Stimulated activated CD8-positive, alpha-beta memory T cell treated with anti-CD3 and anti-CD28 coated beads, Interleukin-15, amount 100 ng/mL, for 4 hours (primary cell): ENCODE measurements at places on chromosomes 7 and 10.

GRCh38 chr7:93985101-93985500, 19.1 kb downstream of the BET1 start:
- no peak for DNase-seq

DNA sequence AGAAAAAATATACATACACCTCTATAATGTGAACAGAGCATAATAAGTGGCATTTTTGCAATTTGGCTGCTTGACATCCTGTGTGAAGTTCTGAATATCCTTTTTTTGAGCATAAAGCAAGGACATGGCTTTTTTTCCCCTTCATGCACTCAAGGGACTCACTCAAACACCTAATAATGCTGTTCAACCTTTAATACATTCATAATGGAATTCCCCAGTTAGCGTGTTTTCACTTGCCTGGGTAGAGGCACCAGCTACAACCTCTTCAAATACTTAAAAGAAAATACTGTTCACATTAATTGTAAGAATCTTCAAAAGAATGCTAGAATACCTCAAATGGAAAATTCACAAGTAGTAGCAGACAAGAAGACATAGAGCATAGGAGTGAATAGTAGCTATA, 316.8 kb downstream of the PCDH15 start:
- DNase-seq = no peak

- DNase-seq = no peak
Observed at GRCh38 chr7:82592416-82592815, 148.8 kb upstream of the CACNA2D1 start.

- DNase-seq = no peak
Observed at GRCh38 chr10:129033790-129034272, 433.2 kb upstream of the MGMT start.

DNA sequence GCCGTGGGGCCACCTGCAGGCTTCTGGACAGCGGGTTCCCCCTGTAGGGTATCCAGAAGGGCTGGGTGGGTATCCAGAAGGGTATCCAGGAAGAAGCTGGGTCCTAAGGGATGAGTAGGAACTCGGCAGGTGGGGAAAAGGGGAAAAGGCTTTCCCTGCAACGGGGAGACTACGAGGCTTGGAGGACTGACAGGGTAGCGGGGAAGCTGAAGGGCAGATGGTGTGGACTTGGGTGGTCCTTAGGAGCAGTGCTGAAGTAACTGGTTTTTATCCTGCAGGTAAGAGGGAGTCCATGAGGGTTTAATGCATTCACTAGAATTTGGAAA, 525 bp downstream of the UBE2D4 start:
- no peak for DNase-seq

DNA sequence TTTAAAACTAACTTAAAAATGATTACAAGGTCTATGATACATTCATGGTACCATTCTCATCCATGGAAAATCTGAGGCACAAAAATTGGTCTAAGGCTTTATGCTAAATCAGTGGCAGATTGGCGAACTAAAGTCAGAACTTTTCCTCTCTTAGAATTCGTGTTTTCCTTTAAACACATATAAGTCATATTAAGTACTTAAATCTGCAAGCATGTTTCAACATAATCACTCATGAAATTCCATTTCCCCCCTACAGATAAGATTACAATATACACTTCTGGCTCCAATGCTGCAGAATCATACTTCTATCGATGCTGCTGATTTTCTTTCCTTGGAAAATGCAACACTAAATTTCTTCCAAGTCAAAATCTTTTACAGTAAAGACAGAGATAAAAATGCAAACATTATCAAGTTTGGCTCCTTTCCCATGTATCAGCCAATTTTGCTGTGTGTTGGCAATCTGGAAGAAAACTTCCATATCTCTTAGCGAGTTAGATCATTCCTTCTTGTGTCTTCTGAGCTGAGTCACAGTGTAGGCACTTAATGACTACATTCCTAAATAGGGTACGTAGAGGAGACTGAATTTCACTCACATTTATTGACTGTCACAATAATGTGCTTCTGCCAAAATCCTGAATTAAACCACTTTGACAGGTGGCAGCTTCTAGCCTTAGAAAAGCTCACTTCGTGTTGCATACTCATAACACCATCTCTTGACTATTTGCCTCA, 76.4 kb upstream of the LRRC17 start:
- no peak for DNase-seq
